ENCODE measurements at places on chromosomes 4 and X. TPM values are rescaled to one million over a fixed set of nuclear protein-coding genes. Genes with fewer than 3 reads are reported as not detected.

DNA sequence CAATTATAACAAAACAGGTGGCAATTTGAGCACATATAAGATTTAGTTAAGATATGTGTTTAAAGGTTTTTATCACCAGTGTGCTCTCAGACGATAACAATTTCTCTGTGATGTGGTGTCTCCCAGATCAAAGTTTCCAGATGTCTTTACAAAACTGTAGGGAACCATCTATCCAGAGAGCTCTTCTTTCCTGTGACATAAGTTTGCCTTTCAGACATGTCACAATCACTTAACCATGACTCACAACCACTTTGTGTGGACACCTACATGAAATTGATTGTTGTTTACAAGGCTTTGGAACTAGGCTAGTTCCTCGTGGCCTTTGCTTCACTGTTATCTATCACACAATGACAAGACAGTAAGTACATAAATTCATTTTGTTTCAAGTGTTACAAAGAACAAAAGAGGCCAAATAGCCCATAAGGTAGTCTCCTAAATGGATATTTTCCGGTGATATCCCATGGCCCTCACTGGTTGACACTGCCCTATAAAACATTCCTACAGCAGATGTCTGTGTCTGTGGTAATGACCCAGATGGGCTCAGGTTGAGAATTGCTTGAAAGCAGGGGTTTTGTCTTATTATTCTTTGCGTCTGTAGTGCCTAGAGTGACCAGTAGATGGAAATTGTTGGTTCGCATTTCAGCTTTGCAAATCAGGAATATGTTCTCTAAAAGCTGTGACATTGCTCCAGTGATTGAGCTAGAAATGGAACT, 297.8 kb upstream of the FAM241A start:
- no peak for DNase-seq

The CDK16 gene
- total RNA-seq = 87.4 TPM

The SSX1 gene
- not detected for total RNA-seq

- no peak for DNase-seq
Measured at GRCh38 chr4:114384629-114385028, 214.0 kb upstream of the UGT8 start.

The HSD17B13 gene
- not detected for total RNA-seq

The ADD1 gene
- 261 TPM for total RNA-seq

DNA sequence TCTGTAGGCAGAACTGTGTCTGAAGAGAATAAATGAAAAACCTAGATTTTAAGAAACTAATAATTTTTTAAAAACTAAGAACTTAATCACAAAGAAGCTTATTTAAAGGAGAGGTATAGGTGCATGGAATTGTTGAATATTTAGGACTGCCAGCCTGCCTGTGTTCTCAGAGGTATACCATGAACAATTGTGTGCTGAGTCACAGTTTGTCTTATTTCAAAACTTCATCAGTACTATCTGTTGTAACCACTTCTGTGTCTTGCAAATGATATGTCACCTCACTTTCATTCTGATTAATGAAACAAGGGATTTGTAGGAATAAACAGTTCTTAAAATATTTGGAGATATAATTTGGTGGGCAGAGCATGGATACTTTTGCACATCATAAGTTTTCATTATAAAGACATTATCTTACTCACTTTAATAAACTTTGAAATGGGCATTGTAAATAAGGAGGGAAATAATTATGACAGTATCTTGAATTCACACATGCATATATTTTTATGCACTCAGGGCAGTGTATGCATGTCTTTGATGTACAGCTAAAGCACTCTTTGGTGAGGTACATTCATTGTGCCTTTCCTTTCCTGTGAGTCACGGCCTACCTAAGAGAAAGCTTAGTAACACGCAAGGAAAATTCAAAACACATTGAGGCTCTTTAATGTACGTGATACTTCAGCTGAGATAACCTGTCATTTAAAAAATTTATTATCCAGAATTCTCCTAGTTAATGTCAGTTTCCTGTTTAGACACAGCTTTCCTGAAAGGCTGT, 31.7 kb downstream of the STOX2 start:
- no peak for DNase-seq

GRCh38 chr4:55466001-55466400, 70.2 kb downstream of the TMEM165 start:
- DNase-seq = no peak

GRCh38 chr4:186192066-186192612, 772 bp downstream of the CYP4V2 start:
- DNase-seq = peak; percentile 71

The RBMXL3 gene
- total RNA-seq = not detected

DNA sequence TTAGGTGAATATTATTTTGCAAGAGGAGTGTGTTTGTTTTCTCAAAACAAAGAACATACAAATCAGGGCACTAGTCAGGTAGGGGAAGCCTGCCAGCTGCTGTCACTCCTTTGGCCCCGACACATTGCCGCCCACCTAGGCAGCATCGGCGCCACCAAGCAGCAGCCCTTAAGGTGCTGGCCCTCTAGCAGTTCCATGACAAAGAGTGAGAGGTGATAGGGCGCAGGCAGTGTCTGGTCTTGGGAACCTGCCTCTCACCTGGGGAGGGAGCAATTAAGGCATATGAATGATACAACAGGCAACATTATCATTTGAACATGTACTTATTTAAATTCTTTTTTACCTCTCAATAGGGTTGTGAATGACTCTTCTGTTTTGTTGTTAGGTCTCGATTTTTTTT, 135.1 kb downstream of the PLS3 start:
- DNase-seq = no peak

GRCh38 chr4:140102421-140102820, 51.6 kb downstream of the MAML3 start:
- no peak for DNase-seq

DNA sequence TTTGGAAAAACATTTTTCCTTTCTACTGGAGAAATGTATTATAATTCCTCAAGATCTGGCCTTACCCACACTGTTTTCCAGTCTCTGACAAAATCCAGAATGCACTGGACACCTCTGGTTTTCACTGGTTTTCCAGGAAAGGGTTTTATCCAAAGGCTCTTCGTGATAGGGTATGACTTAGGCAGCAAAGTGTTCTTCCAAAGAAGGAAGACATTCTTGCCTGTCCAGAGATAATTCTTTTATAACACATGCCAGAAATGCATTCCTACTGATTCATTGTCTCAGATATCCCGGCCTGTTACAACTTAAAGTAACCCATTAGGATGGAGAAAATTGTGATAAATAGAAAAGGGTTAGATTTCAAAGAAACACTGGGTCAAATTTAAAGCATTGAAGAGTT, 2343.1 kb downstream of the PCDH7 start:
- no peak for DNase-seq

Data from ascending aorta (tissue), 2 donors.